ENCODE measurements at places on chromosomes 16 and 17. TPM values are rescaled to one million over a fixed set of nuclear protein-coding genes. Genes with fewer than 3 reads are reported as not detected.

The EVI2B gene
- 7.6 TPM for polyA plus RNA-seq

The RBFOX1 gene
- 0.72 TPM for polyA plus RNA-seq

The TNFRSF13B gene
- polyA plus RNA-seq: 0.10 TPM

The MPO gene
- polyA plus RNA-seq: 0.30 TPM

The TP53TG3F gene
- polyA plus RNA-seq: not detected

The ZNF423 gene
- 6.4 TPM for polyA plus RNA-seq

The HSD11B2 gene
- polyA plus RNA-seq: 1.9 TPM

The TBC1D3B gene
- 2.1 TPM for polyA plus RNA-seq

The GRB7 gene
- polyA plus RNA-seq: 2.7 TPM

The UBALD1 gene
- polyA plus RNA-seq: 37.9 TPM

The ITPRIPL2 gene
- polyA plus RNA-seq: 14.5 TPM

The TBC1D3 gene
- polyA plus RNA-seq: 0.06 TPM

The TERB1 gene
- not detected for polyA plus RNA-seq

The HS3ST2 gene
- 0.81 TPM for polyA plus RNA-seq

The KRT33B gene
- polyA plus RNA-seq: not detected

The CLEC3A gene
- 12.4 TPM for polyA plus RNA-seq

The SCARF1 gene
- 9.3 TPM for polyA plus RNA-seq

The RNF112 gene
- polyA plus RNA-seq: 17.4 TPM

The TBX6 gene
- polyA plus RNA-seq: 2.2 TPM

The CD300C gene
- polyA plus RNA-seq: 2.3 TPM

The CCDC200 gene
- polyA plus RNA-seq: not detected

The TNP2 gene
- polyA plus RNA-seq: not detected

The ST6GALNAC1 gene
- polyA plus RNA-seq: 4.2 TPM

The OTOA gene
- polyA plus RNA-seq: 0.05 TPM

The CDRT15 gene
- not detected for polyA plus RNA-seq
